ENCODE measurements at places on chromosomes 2 and 18.

DNA sequence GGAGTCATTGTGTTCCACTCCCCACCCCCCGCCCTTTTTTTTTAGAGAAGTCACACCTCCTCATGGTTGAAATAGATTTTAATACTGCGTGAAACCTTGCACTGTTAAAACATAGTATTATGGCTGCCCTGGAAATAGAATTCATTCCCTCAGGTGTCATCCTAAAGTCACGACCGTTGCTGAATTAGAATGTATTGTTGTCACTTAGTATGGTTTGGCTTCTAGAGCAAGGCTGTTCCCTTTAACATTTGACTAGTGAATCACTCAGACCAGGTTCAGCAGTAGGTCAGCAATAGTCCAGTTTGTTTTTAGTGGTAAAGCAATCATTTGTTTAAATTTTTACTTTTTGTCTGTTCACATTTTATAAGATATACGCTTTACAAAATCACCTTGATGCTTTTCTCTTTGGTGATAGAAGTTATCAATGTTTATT is 1.2 kb downstream of the BABAM2 start:
- no peak for DNase-seq

GRCh38 chr2:197145471-197146056 is 165.0 kb downstream of the ANKRD44 start:
- no peak for DNase-seq

DNA sequence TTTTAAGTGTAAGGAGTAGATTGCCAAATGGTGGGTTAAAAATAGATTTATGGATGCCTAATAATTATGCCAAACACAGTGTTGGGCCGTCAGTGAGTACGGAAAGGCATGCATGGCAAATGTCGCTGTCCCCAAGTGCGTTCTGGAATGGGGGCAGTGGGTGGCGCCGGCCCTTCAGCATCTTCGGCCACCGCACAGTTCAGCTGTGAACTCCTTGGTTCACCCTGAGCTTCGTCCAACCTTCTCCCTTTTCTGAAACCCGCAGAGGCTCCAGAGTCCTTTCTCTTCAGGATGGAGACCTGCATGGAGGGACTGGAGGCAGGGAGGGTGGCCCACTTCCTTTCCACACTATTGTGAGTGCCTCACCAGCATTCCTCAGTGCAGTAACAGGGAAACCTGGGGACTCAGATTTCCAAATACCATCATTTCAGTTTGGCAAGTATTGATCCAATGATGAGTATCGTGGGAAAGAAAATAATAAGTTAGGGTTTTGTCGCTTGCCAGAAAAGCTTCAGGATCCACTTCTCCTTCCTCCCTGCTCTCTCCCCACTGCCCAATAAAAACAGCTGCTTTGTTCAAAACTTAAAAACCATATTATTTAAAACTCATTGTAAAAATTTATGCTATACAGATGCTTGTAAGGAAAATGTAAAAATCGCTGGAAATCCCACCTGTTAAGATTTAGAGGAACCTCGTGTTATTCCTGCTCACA is 74.6 kb upstream of the TXNDC2 start:
- no peak for DNase-seq

DNA sequence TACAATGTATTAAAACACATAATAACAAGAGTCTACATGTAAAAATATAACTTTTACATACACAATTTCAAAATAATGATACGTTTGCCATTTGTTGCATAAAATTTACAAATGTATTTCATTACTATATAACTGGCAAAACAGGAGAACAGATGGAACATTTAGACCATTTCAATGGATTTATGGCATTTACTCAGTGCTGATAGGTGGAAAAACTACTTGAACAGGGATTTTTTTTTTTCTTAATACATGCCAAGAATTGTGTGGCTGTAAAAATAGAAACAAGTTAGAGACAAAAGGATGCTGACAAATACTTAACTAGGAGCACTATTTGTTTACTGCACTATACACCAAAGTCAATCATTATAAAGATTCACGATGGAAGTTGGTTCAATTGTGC is 266.8 kb upstream of the CCDC68 start:
- no peak for DNase-seq

All from HTR-8/SVneo (cell line).